ENCODE measurements at places on chromosomes 13 and 19.

- peak; percentile 12 for DNase-seq
These were observed 89.5 kb downstream of the DGKH start for GRCh38 chr13:42137856-42138537.

DNA sequence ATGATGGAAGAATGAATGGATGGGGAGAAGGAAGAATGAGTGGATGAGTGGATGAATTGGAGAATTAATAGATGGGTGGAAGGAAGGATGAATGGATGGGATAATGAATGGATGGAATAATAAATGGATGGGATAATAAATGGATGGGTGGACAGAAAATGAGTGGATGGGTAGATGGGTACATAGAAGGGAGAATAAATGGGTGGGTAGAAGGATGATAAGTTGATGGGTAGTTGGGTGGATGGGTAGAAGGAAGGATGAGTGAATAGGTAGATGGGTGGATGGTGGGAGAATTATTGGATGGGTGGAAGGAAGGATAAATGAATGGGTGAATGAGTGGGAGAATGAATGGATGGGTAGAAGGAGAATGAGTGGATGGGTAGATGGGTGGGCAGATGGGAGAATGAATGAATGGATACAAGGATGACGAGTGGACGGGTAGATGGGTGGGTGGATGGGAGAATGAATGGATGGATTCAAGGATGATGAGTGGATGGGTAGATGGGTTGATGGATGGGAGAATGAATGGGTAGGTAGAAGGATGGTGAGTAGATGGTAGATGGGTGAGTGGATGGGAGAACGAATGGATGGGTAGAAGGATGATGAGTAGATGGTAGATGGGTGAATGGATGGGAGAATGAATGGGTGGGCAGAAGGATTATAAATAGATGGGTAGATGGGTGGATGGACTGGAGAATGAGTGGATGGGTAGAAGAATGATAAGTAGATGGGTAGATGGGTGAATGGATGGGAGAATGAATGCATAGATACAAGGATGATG is 15.9 kb downstream of the VSTM2B start:
- no peak for DNase-seq

- DNase-seq: no peak
These were observed 133.5 kb upstream of the MIR17HG start for GRCh38 chr13:91214031-91214430.

GRCh38 chr13:53075356-53076041 is 46.9 kb downstream of the OLFM4 start:
- DNase-seq: no peak

GRCh38 chr19:32567486-32567885 is 13.5 kb upstream of the PDCD5 start:
- DNase-seq: no peak

- DNase-seq: no peak
These were observed 113.5 kb downstream of the FOXO1 start for GRCh38 chr13:40552895-40553294.

GRCh38 chr13:25848812-25849745 is 202.7 kb downstream of the SHISA2 start:
- DNase-seq: no peak

DNA sequence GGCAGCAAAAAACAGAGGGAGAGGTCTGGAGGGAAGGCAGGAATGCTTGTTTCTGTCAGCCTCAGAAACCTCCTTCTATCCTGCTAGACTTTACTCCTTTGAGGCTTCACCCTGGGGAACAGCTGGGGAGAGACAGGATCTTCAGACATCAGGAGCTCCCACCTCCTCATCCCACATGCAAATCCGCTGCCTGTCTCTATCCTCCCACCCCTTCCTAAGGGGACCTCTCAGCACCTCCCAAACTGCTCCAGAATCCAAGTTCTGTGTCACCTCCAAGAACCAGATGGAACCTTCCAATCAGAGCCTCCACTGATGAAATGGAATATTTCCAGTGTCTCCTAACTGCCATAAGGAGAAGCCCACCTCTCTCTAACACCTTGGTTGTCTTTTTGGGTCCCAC is 9.7 kb upstream of the ERCC2 start:
- no peak for DNase-seq

- no peak for DNase-seq
These were observed 20.4 kb downstream of the POU2F2 start for GRCh38 chr19:42111811-42112210.

- no peak for DNase-seq
These were observed 5.4 kb downstream of the PNPLA6 start for GRCh38 chr19:7540761-7541474.

- no peak for DNase-seq
These were observed 46.4 kb upstream of the SHKBP1 start for GRCh38 chr19:40530091-40530901.

- no peak for DNase-seq
These were observed 7.7 kb upstream of the TEX26 start for GRCh38 chr13:30924721-30925120.

DNA sequence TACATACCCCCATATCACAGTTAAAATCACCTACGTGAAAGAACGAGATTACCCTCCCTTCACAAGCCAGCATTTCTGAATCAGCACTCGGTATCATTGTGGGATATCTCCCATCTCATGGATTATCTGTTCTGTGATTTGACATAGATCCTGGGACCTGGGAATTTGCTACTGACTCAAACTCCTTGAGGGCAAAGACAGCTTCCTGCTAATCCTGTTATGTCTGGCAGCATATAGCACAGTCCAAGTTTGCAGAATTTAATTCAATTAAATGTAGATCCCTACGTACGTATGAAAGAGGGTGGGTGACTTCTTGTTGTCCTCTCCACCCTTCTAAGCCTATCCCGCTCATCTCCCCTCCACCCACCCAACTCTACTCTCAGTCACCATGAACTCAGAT is 476.5 kb downstream of the KLF5 start:
- no peak for DNase-seq

DNA sequence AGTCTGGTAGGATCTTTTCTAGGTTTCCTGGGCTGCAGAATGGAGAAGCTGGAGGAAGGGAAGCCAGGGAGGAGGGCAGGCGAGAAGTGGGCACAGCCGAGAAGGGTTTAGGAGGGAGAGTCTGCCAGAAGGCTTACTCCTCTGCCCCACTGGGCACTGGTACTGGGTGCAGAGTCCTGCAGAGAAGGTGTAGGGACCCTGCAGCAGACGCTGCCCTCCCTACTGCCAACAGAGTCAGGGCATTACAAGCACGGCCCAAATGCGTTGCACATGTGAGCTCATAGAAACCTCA is 726 bp upstream of the PEPD start:
- DNase-seq: no peak

DNA sequence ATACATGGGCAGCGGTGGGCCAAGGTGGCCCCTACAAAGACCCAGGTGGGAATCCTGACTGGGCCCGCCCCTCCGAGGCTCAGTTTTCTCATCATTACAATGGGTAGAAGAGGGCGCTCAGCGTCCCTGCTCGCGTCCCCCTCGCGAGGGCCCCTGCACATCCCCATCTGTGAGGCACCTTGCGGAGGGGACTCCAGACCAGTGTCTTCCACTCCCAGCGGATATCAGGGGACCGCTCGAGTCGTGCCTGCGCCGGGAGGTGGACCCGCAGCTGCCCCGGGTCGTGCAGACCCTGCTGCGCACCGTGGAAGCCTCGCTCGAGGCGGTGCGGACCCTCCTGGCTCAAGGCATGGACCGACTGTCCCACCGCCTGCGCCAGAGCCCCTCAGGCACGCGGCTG is 15.3 kb upstream of the COLGALT1 start:
- DNase-seq: no peak

GRCh38 chr13:54016542-54016941 is 987.9 kb downstream of the OLFM4 start:
- no peak for DNase-seq

- DNase-seq: peak; percentile 84
These were observed 43.4 kb upstream of the MAP3K10 start for GRCh38 chr19:40147693-40148347.

DNA sequence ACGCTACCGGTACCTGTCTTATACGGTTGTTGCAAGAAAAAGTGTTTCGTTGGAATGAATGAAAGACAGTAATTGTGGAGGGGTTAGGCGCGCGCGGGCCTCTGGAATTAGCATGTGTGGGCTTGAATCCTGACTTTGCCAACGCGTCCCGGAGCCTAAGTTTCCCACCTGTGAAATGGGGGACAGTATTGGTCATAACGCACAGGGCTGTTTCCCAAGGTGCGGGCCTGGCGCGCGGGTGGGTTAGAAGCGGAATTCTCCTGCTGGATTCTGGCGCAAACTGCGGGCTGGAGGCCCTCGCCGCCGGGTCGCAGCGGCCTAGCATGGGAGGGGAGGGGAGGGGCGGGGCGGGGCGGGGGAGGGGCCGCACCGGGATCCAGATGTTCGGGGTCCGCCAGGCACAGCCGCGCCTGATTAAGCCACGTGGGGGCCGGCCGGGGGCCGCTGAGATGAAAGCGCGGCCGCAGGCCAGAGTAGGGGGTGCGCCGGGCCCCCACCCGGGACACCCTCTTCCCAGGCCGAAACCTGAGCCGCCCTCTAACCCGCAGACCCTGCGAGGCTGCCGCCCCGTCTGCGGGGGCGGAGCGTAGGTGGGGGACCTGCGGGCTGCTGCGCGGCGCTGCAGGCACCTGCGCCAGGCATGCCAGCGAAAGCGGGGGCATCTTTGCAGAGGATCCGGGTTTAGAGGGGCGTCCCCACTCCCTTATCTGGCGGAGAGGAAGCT is 1.2 kb upstream of the TMEM59L start:
- DNase-seq: no peak

GRCh38 chr19:37966211-37966661 is 59.2 kb downstream of the SIPA1L3 start:
- no peak for DNase-seq

DNA sequence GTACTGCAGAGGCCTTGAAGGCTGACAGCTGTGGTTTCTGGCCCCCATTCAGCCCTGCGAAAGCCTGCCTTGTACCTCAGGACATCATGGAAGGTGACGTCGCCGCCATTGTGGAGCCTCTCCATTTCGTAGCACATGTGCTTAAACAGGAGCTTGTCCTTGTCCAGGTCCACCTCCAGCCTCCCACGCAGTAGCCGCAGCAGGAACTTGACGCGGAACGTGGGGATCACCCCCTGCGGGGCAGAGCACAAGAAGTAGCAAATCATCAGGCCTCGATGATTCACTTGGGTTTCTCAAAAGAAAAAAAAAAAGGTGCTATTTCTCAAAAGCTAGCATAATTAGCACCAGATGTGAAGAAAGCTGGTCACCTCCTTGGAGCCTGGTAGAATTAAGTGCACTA is 351.0 kb downstream of the NALCN start:
- DNase-seq: peak; percentile 78

DNA sequence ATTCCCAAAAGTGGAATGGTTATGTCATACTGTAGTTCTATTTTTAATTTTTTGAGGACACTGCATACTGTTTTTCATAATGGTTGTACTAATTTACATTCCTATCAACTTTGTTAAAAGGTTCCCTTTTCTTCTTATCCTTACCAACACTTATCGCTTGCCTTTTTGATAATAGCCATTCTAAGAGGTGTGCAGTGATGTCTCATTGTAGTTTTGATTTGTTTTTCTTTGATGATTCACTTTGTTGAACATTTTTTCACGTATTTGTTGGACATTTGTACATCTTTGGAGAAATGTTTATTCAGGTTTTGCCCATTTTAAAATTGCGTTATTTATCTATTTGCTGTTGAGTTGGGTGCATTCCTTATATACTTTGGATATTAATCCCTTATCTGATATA is 188.8 kb upstream of the SPRY2 start:
- DNase-seq: no peak

- DNase-seq: no peak
These were observed 33.6 kb upstream of the FFAR2 start for GRCh38 chr19:35414442-35414841.

- no peak for DNase-seq
These were observed 334.0 kb downstream of the KCTD12 start for GRCh38 chr13:76552041-76552772.

GRCh38 chr13:21542563-21542962 is 61.4 kb downstream of the MICU2 start:
- no peak for DNase-seq

DNA sequence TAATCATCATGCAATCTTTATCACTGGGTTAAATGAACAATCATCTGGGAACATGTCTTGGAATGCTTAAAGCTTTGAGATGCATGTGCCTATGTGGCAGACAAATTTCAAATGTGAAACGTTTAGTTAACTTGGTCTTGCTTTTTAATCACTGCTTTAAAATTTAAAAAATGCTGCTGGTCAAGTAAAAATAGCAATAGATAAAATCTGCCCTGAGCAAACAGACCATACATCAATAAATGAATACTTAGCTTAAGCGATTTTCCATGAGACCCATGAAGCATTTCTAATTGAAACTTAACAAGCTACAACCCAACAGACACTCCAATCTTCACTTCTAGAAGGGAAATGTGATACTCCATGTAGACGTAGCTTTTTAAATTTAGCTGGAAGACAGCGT is 1.9 kb upstream of the KL start:
- no peak for DNase-seq

GRCh38 chr13:49806126-49806536 is 13.6 kb upstream of the KPNA3 start:
- no peak for DNase-seq

- DNase-seq: peak; percentile 60
These were observed 599 bp upstream of the ARHGEF7 start for GRCh38 chr13:111114362-111115060.

DNA sequence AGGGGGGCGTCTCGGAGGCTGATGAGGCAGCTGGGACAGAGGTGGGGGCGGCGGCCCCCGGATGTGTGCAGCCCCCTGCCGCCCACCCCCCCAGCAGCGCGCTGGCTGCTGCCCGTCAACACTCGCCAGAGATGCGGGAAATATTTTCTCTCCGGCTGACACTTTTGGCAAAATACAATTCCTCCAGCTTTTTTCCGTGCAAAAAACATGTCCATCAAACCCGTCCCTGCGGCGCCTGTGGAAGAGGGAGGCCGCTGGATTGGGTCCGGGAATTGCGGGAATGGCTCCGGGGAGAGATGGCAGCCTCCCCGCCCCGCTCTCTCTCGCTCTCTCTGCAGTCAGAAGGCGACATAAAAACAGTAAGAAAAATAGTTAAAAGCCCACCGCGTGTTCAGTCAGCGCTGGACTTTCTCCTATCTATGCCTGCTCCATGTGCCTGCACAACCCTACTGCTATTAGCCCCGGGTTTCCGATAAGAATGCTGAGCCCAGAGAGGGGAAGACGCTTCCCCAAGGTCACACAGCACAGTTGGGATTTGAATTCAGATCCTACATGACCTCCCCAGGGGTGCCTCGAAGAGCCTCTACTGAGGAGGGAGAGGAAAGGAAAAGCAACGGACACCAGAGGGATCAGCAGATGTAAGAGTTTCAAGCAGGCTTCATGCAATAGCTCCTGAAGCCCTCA is 23.2 kb downstream of the ZNRF4 start:
- no peak for DNase-seq

GRCh38 chr13:70789751-70790150 is 681.5 kb upstream of the KLHL1 start:
- no peak for DNase-seq

All from AG08395 (cell line).